ENCODE measurements at places on chromosomes 6 and 20.

GRCh38 chr20:15756002-15756753 is 817.1 kb downstream of the KIF16B start:
- H3K36me3 ChIP-seq: no peaks in the 10 kb centered on the region
- no peak for DNase-seq
- H3K27ac ChIP-seq: no peak overlapping the region
- H3K4me1 ChIP-seq: no peaks in the 10 kb centered on the region
- no peaks in the 10 kb centered on the region for H3K27me3 ChIP-seq
- no peak overlapping the region for H3K4me3 ChIP-seq

- H3K4me3 ChIP-seq: no peak overlapping the region
- H3K4me1 ChIP-seq: no peaks in the 10 kb centered on the region
- H3K27me3 ChIP-seq: peaks cover 4% of the 10 kb centered on the region
- H3K36me3 ChIP-seq: no peaks in the 10 kb centered on the region
These were observed 107.3 kb upstream of the SNX9 start for GRCh38 chr6:157715728-157716164.

GRCh38 chr6:94736236-94736635 is 841.1 kb upstream of the MANEA start:
- DNase-seq: no peak
- no peaks in the 10 kb centered on the region for H3K36me3 ChIP-seq
- H3K4me1 ChIP-seq: no peaks in the 10 kb centered on the region
- no peak overlapping the region for H3K27ac ChIP-seq

DNA sequence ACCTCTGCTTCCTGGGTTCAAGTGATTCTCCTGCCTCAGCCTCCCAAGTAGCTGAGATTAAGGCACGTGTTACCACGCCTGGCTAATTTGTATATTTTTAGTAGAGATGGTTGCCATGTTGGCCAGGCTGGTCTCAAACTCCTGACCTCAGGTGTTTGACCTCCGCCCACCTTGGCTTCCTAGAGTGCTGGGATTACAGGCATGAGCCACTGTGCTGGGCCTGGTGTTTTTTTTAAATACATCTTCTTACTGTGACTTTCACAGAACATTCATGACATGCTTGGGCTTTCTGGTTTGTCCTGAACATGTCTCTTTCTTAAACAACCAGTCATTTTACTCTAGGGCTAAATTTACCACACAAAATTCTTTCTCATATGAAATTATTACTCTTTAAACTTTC is 34.7 kb upstream of the FAM8A1 start:
- no peaks in the 10 kb centered on the region for H3K4me1 ChIP-seq
- no peak overlapping the region for H3K27ac ChIP-seq
- no peak overlapping the region for H3K4me3 ChIP-seq

Data from activated T-helper 1 cell treated with anti-CD3 and anti-CD28 coated beads, Interleukin-12 subunit alpha, Interleukin-12 subunit beta, Interleukin-2, Interleukin-4 antibody, amounts not matched to agents 30 ng/mL and 10 ng/mL and 1 ng/mL, durations not matched to agents 14 hours and 24 hours and 36 hours (primary cell).